Thyroid gland (tissue), 4 donors: ENCODE measurements at places on chromosomes 11 and 22. TPM values are rescaled to one million over a fixed set of nuclear protein-coding genes. Genes with fewer than 3 reads are reported as not detected.

- H3K4me3 ChIP-seq: no peak overlapping the region
- H3K27ac ChIP-seq: peak overlapping the region; percentile 84
- H3K27me3 ChIP-seq: no peaks in the 10 kb centered on the region
- DNase-seq: peak; percentile 66
These were observed 5.4 kb downstream of the PLA2G6 start for GRCh38 chr22:38176170-38176741.

DNA sequence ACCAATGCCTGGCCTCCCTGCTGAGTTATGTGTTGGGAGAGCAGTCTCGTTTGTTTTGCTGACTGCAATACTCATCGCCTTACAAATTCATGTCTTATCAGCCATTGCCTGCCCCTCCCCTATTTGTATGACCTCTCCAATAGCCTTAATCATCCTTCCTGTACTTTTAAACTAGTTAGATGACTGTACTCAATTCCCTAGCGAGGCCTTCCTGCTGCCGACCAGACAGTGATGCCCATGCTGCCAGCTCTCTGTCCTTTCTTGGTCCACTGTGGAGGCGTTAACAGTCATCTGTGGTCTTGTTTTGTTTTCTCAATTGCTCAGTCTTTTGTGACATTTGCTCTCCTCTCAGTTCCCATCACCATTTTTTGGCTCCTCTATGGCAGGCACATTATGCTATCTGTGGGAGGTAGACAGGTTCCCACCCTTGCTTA, 20.3 kb upstream of the YPEL1 start:
- H3K36me3 ChIP-seq: peaks cover 3% of the 10 kb centered on the region
- no peak overlapping the region for H3K4me3 ChIP-seq
- DNase-seq: no peak
- H3K4me1 ChIP-seq: peaks cover 7% of the 10 kb centered on the region

- no peaks in the 10 kb centered on the region for H3K27me3 ChIP-seq
- no peaks in the 10 kb centered on the region for H3K36me3 ChIP-seq
- no peak overlapping the region for H3K27ac ChIP-seq
These were observed 252.7 kb upstream of the PITPNB start for GRCh38 chr22:28171712-28172111.

The CALCB gene
- total RNA-seq: 0.54 TPM

The EIF3D gene
- 354 TPM for total RNA-seq

DNA sequence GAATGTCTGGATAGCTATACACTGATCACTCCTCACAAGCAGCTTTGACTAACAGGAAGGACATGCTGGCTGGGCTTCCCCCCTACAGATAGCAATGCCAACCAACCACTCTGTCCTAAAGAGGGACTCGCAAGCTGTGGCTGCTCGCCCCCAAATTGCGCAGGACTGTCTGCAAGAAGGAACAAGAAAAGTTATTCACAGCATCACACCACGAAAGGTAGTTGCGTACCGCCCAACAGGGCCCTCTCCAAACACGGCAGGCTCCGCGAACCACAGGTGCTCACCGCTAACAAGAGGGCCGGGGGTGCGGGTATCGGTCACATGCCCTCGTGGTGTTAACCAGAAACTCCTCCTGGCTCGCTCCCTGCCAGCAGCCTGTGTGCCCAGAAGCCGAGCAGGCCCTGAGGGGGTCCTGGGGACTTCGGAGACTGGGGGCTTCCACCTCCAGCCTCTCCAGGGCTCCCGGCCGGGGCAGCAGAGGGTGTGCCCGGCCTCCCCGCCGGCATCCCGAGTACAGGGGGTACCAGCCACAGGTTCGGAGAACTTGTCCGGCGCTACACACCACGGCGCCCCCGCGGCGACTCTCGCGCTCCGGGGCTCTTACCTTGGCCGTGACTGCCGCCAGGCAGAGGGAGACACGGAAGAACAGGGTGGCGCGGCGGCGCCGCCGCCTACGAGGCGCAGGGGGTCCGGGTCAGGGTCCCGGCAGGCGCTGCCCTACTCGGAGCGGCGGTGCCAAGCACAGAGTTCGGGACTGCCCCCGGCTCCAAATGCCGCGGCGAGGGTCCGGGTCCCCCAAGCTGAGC, 682 bp downstream of the LARGE1 start:
- peak overlapping the region; percentile 56 for H3K27ac ChIP-seq
- peak; percentile 70 for DNase-seq
- no peaks in the 10 kb centered on the region for H3K36me3 ChIP-seq
- peak overlapping the region; percentile 43 for H3K4me3 ChIP-seq

The ENTHD1 gene
- total RNA-seq: not detected

GRCh38 chr11:132607575-132607974, 924.7 kb downstream of the OPCML start:
- no peak for DNase-seq
- H3K27me3 ChIP-seq: no peaks in the 10 kb centered on the region
- H3K4me1 ChIP-seq: peaks cover 22% of the 10 kb centered on the region
- no peak overlapping the region for H3K4me3 ChIP-seq

The CCND1 gene
- 90.0 TPM for total RNA-seq

DNA sequence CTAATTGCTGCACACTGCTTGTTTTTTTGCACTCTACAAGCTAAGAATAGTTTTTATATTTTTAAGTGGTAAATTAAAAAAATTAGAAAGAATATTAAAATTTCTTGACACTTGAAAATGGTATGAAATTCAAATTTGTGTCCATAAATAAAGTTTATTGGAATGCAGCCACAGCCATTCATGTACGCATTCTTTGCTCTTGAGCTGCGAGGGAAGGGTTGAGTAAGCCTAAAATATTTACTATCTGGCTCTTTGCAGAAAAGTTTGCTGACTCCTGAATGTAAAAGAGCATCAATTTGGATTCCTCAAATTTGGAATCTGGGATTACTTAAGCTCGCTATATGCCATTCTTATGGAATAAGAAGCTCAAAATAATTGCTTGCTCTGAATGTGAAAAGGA, 3.4 kb upstream of the ADAMTS8 start:
- no peaks in the 10 kb centered on the region for H3K36me3 ChIP-seq
- H3K4me1 ChIP-seq: peaks cover 27% of the 10 kb centered on the region
- H3K4me3 ChIP-seq: no peak overlapping the region
- no peaks in the 10 kb centered on the region for H3K27me3 ChIP-seq
- DNase-seq: no peak

DNA sequence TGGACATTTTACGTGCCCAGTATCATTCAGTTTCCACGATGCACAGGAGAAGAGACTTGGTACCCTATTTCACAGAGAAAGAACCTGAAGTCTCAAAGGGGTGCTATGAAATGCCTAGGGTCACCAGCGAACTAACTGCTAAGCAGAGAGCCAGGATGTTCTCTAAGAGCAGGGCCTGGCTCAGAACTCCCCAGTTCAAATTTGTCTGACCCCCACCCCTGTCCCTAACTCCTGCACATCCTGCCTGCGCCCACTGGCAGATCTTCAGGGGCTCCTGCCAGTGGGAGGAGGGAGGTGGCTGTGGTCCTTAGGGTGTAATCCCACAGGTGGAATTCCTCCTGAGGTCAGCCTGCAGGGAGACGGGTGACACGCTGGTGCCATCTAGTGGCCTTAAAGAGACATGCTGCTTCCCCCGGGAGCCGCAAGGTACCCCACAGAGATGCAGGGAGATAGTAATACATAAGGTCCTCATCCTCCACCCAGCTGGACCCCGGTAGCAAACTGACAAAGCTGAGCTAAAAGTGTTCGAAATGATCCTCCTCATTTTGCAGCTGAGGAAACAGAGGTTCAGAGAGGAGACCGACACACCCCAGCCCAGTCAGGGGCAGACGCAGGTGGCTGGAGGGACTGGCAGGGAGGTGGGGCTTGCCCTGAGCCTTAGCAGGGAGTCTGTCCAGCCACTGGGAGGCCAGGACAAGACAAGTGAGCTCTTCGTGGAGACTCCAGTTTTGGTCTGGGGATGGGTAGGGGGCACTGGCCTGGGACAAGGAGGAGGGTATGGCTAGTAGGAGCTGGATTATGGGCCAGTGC, 34.1 kb downstream of the MB start:
- peak; percentile 58 for DNase-seq
- peaks cover 14% of the 10 kb centered on the region for H3K4me1 ChIP-seq
- H3K36me3 ChIP-seq: no peaks in the 10 kb centered on the region
- no peak overlapping the region for H3K4me3 ChIP-seq
- H3K27me3 ChIP-seq: no peaks in the 10 kb centered on the region
- no peak overlapping the region for H3K27ac ChIP-seq

DNA sequence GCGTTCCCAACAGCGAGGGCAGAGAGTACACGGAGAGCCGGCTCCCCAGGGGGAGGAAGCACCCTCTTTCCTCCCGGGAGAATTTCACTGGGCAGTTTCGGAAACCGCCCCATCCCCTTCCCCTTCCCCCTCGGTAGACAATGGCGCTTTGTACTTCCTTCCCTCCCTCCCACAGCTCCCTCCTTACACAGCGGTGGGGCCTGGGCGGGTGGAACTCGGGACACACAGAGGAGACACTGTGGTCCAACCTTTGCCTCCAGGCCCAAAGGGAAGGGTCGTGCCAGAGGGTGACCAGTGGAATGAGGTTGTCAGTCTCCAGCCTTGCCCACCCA, 4.3 kb downstream of the SMTN start:
- H3K27me3 ChIP-seq: no peaks in the 10 kb centered on the region
- peaks cover 24% of the 10 kb centered on the region for H3K4me1 ChIP-seq
- H3K4me3 ChIP-seq: peak overlapping the region; percentile 62
- H3K36me3 ChIP-seq: peaks cover 21% of the 10 kb centered on the region
- H3K27ac ChIP-seq: peak overlapping the region; percentile 91
- DNase-seq: no peak

GRCh38 chr22:39300186-39300830, 19.1 kb downstream of the RPL3 start:
- H3K36me3 ChIP-seq: no peaks in the 10 kb centered on the region
- DNase-seq: no peak
- H3K4me3 ChIP-seq: no peak overlapping the region
- no peaks in the 10 kb centered on the region for H3K27me3 ChIP-seq
- peak overlapping the region; percentile 23 for H3K27ac ChIP-seq

The DDTL gene
- not detected for total RNA-seq

The ELMOD1 gene
- not detected for total RNA-seq

DNA sequence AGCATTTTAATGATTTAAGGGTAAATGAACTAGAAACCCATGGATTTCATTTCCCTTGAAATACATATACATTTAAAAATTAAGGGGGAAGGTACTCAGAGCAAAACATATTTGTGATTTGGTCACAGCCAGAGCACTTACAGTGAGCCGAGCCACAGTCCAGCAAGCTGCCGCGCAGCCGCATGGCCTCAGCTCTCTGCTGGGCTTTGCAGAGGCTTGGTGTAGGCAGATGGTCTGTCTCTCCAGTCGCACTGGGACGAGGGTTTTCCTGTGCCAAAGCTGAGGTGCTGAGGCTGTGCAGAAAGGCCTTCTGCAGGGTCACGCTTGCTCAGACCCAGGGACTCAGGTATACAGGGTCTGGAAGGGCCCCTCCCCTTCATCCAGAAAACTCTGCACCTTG, 367.3 kb downstream of the OPCML start:
- H3K36me3 ChIP-seq: no peaks in the 10 kb centered on the region
- H3K27me3 ChIP-seq: no peaks in the 10 kb centered on the region
- no peak overlapping the region for H3K27ac ChIP-seq
- no peaks in the 10 kb centered on the region for H3K4me1 ChIP-seq
- no peak overlapping the region for H3K4me3 ChIP-seq
- DNase-seq: no peak

The HOATZ gene
- total RNA-seq: not detected

DNA sequence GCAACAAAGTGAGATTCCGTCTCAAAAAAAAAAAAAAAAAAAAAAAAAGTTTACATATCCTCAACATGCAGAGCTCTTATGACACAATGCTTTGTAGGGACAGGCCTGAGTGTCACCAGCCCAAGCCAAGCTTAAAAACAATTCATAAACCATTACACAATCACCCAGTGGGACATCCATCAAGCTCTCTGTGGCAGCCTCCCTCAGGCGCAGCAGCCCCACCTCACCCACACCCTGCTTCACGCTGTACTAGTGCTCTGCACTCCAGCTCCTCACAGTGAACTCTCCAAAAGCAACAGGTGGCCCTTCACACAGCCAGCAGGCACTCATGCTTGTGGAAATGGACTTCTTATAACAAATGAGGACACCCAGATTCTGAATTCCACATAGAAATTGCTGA, 3.5 kb upstream of the FOXRED2 start:
- no peaks in the 10 kb centered on the region for H3K27me3 ChIP-seq
- H3K4me3 ChIP-seq: no peak overlapping the region
- peaks cover 47% of the 10 kb centered on the region for H3K36me3 ChIP-seq
- H3K4me1 ChIP-seq: peaks cover 15% of the 10 kb centered on the region
- peak; percentile 24 for DNase-seq

DNA sequence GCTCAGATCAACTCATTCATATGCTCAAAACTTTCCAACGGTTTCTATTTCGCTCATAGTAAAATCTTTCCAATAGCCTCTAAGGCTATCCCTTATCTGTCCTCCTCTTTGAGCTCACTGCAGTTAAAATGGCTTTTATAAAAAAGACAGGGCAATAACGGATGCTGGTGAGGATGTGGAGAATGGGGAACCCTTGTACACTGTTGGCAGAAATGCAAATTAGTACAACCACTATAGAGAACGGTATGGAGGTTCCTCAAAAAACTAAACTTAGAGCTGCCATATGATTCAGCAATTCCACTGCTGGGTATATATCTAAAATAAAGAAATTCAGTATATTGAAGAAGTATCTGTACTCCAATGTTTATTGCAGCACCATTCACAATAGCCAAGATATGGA, 345.6 kb downstream of the DLG2 start:
- no peaks in the 10 kb centered on the region for H3K36me3 ChIP-seq
- no peaks in the 10 kb centered on the region for H3K27me3 ChIP-seq
- no peak overlapping the region for H3K27ac ChIP-seq

- no peak overlapping the region for H3K27ac ChIP-seq
- H3K4me3 ChIP-seq: no peak overlapping the region
- H3K27me3 ChIP-seq: no peaks in the 10 kb centered on the region
- DNase-seq: no peak
These were observed 1.2 kb downstream of the VSTM5 start for GRCh38 chr11:93849201-93849600.

- DNase-seq: no peak
- H3K36me3 ChIP-seq: no peaks in the 10 kb centered on the region
- H3K4me1 ChIP-seq: peaks cover 80% of the 10 kb centered on the region
- no peak overlapping the region for H3K4me3 ChIP-seq
- H3K27ac ChIP-seq: peak overlapping the region; percentile 91
These were observed 21.1 kb downstream of the TEAD1 start for GRCh38 chr11:12695221-12695794.

The IL18 gene
- 5.8 TPM for total RNA-seq

- H3K4me3 ChIP-seq: no peak overlapping the region
- no peaks in the 10 kb centered on the region for H3K36me3 ChIP-seq
- H3K27me3 ChIP-seq: no peaks in the 10 kb centered on the region
- DNase-seq: no peak
These were observed 550.8 kb upstream of the CADM1 start for GRCh38 chr11:116055064-116055463.
